ENCODE measurements at places on chromosomes 2 and 18.

DNA sequence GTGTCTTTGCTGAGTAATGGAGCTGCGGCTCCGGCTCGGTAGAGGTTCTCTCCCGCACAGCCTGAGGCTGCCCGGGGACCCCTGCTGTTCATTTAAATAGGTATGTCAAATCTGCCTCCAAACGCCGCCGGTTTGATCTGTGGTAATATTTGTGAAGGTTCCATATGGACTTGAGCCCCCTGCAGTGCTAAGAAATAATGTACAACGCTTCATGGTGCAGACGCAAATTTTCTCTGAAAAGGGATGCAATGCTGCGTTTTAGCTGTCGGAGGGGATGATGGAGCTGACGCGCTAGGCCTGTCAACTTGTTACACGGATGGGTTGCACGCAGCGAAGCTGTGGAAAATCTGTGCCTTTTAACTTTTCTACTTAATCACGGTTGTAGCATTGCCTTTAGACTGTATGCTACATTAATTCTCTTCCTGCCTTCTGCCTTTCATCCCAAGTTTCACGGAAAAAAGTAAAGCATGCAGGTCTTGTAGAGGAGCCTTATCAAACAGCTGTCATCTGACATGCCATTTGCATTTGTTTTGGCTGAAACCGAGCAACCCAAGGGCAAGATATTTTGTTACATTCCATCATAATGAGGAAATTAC lies 43.2 kb downstream of the MRPS9 start:
- DNase-seq = no peak

DNA sequence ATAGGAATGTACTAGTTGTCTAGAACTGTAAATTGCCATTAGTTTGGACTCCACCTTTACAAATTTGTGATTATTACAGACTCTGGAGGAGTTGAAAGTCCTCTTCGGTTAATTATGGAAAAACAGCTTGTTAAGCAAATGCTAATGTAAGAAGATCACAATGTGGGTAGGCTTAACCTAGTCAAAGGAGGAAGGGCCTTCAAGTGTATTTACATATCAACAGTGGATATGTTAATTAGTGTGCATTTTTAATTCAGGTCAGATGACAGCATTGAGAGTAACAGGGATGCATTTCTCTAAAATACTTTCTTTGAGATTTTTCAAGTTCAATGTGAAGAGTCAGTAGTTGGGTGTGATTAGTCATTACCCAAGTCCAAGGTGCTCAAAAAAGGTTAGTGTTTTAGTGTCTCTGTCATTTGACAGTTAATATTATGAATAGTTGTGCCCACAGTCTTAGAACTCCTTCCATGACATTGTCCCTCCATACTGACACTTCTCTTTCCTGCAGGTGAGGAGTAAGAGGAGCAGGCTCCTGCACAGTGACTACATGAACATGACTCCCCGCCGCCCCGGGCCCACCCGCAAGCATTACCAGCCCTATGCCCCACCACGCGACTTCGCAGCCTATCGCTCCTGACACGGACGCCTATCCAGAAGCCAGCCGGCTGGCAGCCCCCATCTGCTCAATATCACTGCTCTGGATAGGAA lies 28.0 kb downstream of the CD28 start:
- no peak for DNase-seq

- DNase-seq = no peak
These were observed 296.8 kb upstream of the SPRED2 start for GRCh38 chr2:65729246-65729645.

- DNase-seq = no peak
These were observed 137.0 kb downstream of the BCL11A start for GRCh38 chr2:60416221-60417008.

DNA sequence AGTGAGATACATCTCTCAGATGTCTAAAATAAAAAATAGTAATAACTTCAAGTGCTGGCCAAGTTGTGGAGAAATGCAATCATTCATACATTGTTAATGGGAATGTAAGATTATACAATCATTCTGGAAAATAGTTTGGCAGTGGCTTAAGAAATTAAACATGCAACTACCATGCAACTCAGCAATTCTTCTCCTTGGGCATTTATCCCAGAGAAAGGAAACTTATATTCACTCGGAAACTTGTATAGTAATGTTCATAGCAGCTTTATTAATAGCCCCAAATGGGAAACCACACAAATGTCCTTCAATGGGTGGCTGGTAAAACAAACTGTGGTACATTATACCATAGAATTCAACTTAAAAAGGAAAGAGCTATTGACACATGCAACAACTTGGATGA lies 274.0 kb upstream of the SPRED2 start:
- no peak for DNase-seq

- DNase-seq = no peak
These were observed 229.2 kb downstream of the MYT1L start for GRCh38 chr2:2101924-2102323.

GRCh38 chr2:61210332-61210981 lies 48.5 kb downstream of the C2orf74 start:
- peak; percentile 69 for DNase-seq

GRCh38 chr2:126482582-126483464 lies 173.1 kb upstream of the GYPC start:
- no peak for DNase-seq

DNA sequence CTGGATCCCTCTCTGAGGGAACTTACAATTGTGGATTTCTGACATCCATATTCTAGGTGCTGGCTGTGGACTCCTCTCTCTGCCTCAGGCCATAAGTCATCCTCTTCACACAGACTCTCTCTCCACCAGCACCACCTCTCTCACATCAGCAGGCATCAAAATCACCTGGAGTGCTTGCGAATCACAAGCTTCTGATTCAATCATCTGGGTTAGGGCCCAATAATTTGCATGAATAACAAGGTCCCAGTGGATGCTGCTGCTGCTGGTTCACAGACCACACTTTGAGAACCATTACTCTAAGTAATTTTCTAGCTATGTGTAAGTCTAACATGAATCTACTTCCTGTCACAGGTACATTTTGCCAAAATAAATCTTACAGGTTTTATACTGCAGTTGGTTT lies 214.9 kb downstream of the DSEL start:
- DNase-seq = no peak
